ENCODE measurements at places on chromosomes 13 and 19. TPM values are rescaled to one million over a fixed set of nuclear protein-coding genes. Genes with fewer than 3 reads are reported as not detected.

The KLK15 gene
- total RNA-seq: not detected

The ZNF681 gene
- 0.87 TPM for total RNA-seq

The MUC16 gene
- total RNA-seq: not detected

The ZNF98 gene
- total RNA-seq: not detected

The ATP4A gene
- total RNA-seq: not detected

The DHDH gene
- not detected for total RNA-seq

The IL11 gene
- 2.6 TPM for total RNA-seq

The CEACAM8 gene
- total RNA-seq: not detected

The TMIGD2 gene
- not detected for total RNA-seq

The S1PR4 gene
- total RNA-seq: not detected

The ZNF534 gene
- total RNA-seq: 0.17 TPM

The FAM187B gene
- total RNA-seq: not detected

The MTUS2 gene
- not detected for total RNA-seq

The ZNF738 gene
- total RNA-seq: 1.7 TPM

The CLEC17A gene
- total RNA-seq: under 0.01 TPM

The ELSPBP1 gene
- not detected for total RNA-seq

The ZNF793 gene
- 2.2 TPM for total RNA-seq

The ZNF546 gene
- total RNA-seq: 7.0 TPM

The UTP14C gene
- 11.6 TPM for total RNA-seq

The SPACA4 gene
- not detected for total RNA-seq

The AP1M1 gene
- 92.9 TPM for total RNA-seq

The CGB5 gene
- not detected for total RNA-seq

The NUDT15 gene
- total RNA-seq: 12.7 TPM

The KRTDAP gene
- total RNA-seq: not detected

The ZNF628 gene
- 1.6 TPM for total RNA-seq

The EDDM13 gene
- not detected for total RNA-seq

The ZNF426 gene
- 32.7 TPM for total RNA-seq

The BORA gene
- total RNA-seq: 11.8 TPM

Measured in smooth muscle cell of trachea (primary cell).